ENCODE measurements at places on chromosomes 1 and 21.

DNA sequence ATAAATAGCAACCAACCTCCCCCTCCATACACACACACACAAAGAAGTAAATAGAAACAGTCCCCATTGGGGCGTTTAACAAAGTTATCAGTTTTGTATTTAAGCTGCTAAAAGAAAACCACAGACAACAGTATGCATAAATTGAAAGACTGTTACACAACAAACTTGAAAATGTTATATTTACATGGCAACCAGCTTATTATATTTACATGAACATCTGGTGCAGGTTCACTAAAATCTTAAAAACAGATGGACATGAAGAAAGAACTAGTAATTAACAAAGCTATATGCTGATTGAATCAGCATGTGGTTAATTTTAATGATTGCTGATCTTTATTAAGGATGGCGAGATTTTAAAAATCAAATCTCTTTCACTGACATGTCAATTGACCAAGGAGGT lies 384.7 kb downstream of the LRRIQ3 start:
- DNase-seq = no peak

DNA sequence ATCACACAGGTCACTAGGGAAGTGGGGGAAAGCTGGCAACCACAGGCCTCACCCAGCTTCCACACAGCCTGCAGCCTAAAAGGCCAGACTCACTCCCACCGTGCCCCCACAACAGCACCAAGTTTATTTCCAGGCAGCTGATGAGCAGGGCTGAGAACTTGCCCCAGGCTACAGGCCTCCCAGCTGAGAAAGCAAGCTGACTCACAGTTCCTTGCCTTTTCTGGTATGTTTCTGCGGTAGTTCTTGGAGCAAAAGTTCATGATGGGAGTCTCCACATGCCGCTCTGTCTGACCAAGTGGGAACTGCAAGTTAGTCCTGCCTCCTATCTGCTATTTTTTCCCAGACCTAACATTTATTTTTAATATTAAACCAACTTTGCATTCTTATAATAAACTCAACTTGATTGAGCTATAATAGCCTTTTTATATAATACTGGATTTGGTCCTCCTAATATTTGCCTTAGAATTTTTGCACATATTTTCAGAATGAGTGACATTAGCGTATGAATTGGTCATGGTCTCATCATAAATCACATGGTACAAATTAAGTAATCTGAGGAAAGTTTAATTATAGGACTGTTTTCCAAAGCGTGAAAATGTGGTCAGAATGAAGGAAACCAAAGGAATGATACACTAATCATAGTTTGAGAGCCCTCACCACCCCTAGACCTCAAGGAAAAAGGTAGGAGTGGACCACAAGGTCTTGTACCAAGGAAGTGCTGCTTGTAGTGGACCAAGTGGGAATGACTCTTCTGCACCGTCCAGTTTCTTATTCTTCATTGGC lies 30.7 kb downstream of the RPAP2 start:
- no peak for DNase-seq

GRCh38 chr1:64019818-64020217 lies 183.6 kb upstream of the UBE2U start:
- peak; percentile 21 for DNase-seq

DNA sequence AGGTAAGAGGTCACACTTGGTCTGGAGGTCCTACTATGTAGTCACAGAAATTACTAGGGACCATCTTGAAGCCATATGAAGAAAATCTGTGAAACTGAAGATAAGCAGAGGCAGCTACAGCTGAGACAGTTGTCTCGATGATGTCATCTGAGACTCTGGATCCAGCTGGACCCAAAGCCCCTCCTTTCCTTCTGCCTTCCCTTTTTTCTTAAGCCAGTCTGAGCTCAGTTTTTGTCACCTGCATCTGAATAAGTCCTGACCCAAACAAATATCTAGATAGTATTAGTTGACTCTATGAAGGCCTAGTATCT lies 143.3 kb downstream of the ETS2 start:
- no peak for DNase-seq

DNA sequence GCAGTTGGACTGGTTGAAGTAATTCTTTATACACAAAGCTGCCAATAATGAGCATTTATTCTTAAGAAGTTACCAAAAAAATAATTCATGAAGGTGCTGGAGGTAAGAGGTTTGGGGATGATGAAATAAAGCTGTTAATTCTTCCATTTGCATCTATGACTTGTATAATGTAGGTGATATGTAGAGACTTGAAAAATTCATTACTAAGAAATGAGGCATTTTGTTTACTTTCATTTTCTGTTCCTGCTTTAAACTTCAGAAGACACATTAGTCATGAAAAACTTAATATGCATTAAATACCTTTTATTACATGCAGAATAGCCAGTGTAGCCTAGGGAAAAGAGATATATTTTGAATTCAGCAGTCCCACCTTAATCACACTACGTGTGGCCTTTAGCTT lies 214.2 kb downstream of the SLC44A5 start:
- no peak for DNase-seq

- DNase-seq = peak; percentile 90
Observed at GRCh38 chr1:90114521-90115141, 119.7 kb downstream of the ZNF326 start.

DNA sequence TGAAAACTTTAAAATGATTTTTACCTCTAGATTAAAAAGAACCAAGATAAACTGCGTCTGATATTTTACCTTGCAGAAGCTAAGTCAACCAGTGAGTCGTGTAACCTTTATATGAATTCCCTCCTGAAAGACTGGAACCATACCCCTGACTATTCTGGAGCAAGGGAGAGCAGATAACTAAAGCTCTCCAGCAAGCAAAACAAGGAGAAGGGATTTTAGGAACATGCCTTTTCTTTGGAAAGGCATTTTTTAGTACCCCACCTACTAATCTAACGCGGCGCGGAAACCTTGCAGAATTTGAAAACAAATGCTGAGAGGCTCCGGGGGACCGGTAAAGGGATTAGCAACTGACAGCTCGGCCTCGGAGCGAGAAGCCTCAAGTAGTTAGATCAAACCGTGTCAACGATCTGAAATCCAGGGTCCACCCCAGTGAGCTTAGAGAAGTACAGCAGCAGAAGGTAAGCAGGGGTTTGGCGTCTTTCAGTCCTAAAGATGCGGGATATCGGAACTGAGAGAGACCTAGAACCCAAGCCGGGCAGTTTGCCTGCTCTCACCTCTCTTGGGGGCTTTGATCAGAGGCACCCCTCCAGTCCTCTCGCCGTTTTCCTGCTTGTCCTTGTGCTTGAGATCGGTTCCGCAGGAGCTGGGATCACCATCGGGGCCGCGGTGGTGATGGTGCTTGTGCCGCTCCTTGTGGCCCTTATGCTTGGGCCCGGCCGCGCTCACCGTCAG lies 954 bp downstream of the RSBN1 start:
- peak; percentile 57 for DNase-seq

DNA sequence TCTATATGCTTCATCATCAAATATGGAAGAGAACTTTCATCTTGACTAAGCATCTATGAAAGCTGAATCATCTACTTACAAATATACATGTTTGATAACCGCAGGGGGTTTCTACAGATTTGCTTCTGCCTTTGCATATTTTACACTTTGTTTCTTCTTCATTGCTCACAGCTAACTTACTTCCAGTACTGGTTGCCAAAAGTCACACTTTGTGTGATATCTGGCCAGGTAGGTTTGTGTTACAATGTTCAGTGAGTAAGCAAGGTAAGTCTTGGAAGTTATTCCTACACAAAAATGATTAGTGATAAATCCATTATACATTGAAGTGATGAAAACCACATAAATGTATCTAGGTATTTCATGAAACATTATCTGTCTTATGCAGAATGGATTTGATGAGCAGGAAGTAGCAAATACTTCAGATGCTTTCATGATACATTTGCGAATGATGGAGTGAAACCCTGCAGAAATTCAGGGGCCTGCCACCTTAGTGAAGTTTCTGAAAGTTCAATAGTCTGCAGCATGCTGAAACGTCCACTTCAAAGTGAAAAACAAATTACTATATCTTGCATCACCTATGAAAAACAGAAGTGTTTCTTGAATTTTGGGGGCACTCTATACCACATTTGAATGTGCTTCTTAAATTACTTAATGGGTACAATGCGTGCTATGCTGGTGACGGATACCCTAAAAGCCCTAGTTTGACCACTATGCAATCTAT lies 187.3 kb downstream of the ATP6V1G3 start:
- DNase-seq = no peak

DNA sequence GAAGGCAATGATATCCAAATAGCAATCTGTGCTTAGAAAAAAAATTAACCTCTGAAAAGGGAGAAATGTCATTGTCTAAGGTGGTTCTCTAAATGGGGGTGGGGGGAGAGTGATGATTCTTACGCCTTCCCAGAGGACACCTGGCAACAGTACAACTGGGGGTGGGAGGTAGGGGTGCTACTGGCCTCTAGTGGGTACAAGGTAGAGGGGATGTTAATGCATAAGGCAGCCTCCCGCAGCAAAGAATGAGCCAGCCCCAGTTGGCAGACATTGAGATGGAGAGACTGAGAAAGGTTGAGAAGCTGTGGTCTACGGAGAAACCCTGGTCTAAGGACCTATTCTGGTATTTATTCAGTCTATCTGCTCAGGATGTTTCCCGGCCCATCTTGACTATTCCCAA lies 472.2 kb upstream of the RUNX1 start:
- no peak for DNase-seq

DNA sequence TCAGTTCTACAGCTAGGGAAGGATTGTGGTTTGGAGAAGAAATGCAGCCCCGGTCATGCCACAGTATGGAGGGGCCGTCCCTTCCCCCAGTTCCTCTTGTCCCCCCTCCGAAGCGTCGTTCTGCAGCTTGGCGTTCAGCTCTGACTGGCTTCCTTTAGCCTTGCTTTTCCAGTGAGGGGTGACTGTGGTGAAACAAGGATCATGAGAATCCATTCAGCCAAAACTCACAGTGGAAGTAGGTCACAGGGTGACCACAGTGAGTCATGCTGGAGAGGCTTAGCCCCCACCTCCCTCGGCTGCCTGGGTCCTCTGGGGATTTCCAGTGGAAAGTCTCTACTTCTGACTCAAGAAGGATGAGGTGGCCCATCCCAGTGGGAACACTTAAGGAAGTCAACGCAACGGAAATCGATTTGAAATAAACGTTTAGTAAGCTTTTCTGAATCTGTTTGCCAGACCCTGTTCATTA lies 37.3 kb upstream of the COL6A2 start:
- peak; percentile 40 for DNase-seq

GRCh38 chr1:168821434-168821833 lies 92.4 kb upstream of the DPT start:
- no peak for DNase-seq

DNA sequence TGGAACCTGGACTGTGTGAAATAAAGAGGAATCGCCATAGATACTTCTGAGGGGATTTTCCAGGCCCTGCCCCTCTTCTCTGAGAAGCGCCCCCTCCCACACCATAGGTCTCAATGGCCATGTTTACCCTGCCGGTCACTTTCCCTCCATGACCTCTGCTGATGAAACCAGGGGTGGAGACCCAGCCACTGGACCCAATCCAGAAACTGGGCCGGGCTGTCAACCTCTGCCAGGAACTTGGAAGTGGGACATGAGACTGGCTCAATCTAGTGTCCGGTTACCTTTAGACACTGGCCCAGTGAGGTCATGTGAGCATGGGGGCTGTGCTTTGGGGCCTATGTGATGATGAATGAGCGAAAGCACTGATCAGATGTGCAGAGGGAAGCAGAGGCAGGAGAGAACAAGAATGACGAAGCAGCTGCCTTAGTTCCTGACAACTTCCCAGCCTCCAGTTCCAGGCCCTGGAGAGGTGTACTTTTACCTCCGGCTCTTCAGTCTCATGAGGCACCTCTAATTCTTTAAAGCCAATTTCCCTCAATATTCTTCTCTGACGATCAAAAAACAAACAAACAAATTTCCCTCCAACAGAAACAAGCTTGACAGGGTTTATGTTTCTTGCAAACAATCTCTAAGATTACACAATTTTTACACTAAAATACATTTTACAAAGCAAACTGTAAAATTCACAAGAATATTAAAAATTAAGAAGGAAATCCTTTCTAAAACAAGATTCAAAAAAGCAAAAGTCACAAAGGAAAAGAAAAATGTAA lies 4.9 kb downstream of the ASAP3 start:
- no peak for DNase-seq

- no peak for DNase-seq
Observed at GRCh38 chr1:229339520-229339919, 3.3 kb downstream of the CCSAP start.

GRCh38 chr1:244954359-244954758 lies 90.0 kb upstream of the HNRNPU start:
- DNase-seq = no peak

GRCh38 chr1:202056644-202057334 lies 46.4 kb downstream of the ELF3 start:
- DNase-seq = no peak

DNA sequence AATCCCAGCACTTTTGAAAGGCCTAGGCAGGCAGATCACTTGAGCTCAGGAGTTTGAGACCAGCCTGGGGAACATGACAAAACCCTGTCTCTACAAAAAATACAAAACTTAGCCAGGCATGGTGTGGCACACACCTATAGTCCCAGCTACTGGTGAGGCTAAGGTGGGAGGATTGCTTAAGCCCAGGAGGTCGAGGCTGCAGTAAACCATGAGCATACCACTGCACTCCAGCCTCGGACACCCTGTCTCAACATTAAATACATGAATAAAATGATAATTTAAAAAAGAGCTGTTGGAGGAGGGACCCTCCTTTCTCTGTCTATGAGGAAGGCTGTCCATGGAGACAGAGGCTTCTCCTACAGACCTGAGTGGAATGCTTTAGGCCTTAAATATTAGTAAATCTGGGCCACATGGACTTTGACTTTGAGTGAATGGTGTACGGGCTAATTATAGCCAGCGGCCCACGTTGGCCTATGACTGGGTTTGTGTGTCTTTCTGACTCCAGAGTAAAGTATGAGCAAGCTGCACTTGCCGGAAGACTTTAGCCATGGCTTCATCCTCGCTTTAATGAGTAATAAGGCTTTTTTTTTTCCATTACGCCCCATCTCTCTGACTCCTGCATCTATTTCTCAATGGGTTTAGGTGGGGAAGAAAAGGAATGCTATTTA lies 21.3 kb downstream of the RAB3B start:
- no peak for DNase-seq

- DNase-seq = peak; percentile 19
Observed at GRCh38 chr1:242692988-242693387, 168.5 kb upstream of the PLD5 start.

- DNase-seq = no peak
Observed at GRCh38 chr21:17789069-17789468, 30.1 kb downstream of the C21orf91 start.

DNA sequence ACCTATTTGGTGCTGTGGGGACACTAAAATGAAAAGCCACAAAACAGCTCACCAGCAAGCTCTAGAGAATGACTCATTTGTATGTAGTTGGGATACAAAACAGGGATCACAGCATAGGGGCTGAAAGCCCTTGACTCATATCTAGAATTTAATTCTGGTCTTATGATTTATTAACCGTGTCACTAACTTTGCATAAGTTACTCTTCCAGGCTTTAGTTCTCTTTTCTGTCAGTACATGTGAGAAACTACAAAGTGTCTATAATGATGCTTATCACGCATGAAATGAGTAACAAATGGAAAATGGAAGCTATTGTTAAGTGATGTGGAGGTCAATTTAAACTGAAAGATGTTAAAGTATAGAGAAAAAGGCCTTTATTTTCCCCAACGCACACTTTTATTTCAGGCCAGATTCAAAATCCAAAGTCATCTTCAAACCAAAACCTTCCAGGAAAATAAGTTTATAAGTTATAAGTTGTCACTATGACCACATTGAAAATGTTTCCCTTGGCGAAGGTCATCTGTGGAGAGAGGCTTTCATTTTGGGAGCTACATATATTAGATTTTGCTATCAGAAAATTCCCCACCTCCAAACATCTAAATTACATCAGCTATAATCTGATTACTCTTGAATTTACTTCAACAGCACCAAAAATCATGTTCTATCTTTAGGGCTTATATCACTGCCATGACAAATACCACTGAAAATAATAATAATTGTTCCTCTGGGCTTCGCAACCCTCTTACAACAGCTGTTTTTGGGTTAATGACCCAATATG lies 430.5 kb downstream of the MRPL39 start:
- DNase-seq = no peak

Measured in A673 (cell line).